Airway epithelial cell (primary cell): ENCODE measurements at places on chromosomes 3 and 15. TPM values are rescaled to one million over a fixed set of nuclear protein-coding genes. Genes with fewer than 3 reads are reported as not detected.

Gene HMG20A
- total RNA-seq: 27.7 and 33.1 TPM in 2 replicates

Gene FBLN2
- 3.7 and 13.3 TPM in 2 replicates for total RNA-seq

Gene LDHAL6B
- total RNA-seq: not detected in 2 replicates

Gene SLC41A3
- total RNA-seq: 24.4 and 32.1 TPM in 2 replicates

Gene CEP97
- 5.9 and 7.4 TPM in 2 replicates for total RNA-seq

Gene ROBO1
- total RNA-seq: 19.7 and 35.8 TPM in 2 replicates

Gene MRAS
- 2.0 and 2.7 TPM in 2 replicates for total RNA-seq

Gene CRTAP
- total RNA-seq: 110 and 145 TPM in 2 replicates

Gene CMTM8
- total RNA-seq: 6.9 and 7.8 TPM in 2 replicates

Gene TM6SF1
- 0.14 TPM in 1 of 2 replicates, not detected in the other for total RNA-seq

Gene APOD
- total RNA-seq: 5.6 and 10.8 TPM in 2 replicates

Gene CELSR3
- 0.60 and 1.1 TPM in 2 replicates for total RNA-seq
